ENCODE measurements at places on chromosomes 16 and 17.
A peak's percentile ranks its signal among the peaks of the same experiment; 100 is the strongest.

GRCh38 chr17:61412143-61412859 is 12.7 kb downstream of the TBX2 start:
- DNase-seq: peak; percentile 69

- DNase-seq: no peak
Measured at GRCh38 chr17:57890857-57891232, 41.0 kb upstream of the MRPS23 start.

GRCh38 chr17:37701496-37701898 is 43.4 kb downstream of the HNF1B start:
- no peak for DNase-seq

DNA sequence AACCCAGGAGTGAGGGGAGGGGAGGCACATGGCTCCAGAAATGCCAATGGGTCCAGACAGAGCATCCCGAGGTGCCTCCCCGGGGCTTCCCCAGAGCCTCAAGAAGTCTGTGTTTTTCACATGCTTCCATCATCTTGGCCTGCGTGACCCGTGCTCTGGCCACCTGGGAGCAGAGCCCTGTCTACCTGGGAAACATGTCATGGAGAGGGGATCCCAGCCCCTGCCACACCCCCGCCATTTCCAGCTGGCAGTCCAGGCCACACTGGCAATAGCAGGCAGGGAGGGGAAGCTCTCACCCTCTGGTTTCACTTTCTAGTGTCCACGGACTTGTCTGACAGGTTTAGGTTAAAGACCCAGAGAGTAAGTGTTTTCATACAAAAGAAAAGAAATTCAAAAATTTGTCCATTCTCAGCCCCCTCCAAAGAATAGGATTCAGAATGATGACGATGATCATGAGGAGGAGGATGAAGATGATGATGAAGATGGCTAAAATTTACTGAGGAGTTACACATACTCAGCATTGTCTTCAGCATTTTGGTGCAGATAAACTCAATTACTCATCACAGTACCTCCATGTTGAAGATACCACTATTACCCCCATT is 9.0 kb downstream of the SMIM5 start:
- no peak for DNase-seq

DNA sequence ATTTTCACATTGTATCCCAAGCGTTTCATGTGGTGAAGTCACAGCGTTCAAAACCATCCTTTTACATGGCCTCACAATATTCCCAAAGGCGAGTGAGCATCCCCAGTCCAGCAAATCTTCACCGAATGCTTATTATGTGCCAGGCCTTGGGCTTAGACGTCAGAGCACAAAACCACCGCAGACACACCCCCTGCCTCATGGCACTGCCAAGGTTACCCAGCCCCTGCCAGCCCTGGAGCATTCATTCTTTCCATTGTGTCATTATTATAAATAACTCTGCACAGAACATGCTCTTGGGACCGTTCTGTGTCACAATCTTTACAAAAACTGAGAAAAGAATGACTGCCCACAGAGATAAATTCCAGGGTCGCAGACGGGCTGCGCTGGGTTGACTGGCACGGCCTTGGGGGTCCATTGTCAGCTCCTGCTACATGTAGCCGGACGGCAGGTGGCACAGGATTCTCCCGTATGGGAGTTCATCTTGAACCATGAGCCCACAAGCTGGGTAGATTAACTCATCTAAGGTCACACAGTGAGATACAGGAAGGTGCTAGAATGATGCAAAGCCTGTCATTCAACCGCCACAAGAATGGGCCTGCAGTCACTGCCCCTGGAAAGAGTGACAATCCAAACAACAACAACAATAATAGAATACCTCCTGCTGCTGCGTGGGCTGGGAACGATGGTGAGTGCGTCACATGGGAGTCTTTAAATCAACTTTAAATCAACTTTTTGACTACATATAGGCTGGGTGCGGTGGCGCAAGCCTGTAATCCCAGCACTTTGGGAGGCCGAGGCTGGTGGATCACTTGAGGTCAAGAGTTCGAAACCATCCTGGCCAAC is 4.5 kb upstream of the NECAB2 start:
- no peak for DNase-seq

GRCh38 chr17:41223821-41224220 is 2.6 kb upstream of the KRTAP9-2 start:
- DNase-seq: no peak

DNA sequence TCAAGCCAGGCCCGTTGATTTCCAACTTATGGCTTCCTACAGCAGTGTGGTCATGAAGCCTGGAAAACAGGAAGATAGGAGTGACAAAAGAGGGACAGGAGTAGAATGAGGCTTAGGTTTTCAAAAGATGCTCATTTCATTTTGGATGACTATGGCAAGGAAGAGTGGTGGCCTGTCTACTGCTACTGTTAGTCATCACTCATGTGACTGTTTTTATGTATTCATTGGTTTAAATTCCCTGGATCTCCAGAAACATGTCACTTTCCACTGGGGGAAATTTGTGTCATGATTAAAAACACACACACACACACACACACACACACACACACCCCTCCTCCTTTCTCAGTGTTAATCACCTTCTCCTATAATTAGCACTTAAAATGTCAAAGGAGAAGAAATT is 1.1 kb upstream of the CYLD start:
- no peak for DNase-seq

DNA sequence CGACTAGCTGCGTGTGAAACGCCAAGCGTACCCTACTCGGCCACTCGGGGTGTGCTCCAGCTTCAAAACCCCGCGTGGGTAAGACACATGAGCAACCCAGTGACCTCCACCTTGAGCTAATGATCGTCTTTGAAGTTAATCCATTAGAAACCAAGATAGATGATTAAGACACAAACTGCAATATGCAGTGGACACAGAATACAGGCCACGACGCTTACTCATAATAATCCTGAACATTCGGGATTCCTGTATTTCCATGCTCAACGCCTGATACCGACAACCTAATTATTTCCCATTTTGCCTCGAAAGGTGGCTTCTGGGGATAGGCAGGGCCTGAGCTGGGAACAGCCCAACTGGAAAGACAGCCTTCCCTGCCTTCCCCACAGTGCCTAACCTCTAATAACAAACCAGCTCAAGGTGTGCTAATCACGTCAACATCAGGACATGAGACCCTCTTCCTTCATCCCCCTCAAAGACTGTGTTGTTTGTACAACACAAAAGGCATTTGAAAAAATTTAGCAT is 504 bp upstream of the COPRS start:
- peak; percentile 27 for DNase-seq

DNA sequence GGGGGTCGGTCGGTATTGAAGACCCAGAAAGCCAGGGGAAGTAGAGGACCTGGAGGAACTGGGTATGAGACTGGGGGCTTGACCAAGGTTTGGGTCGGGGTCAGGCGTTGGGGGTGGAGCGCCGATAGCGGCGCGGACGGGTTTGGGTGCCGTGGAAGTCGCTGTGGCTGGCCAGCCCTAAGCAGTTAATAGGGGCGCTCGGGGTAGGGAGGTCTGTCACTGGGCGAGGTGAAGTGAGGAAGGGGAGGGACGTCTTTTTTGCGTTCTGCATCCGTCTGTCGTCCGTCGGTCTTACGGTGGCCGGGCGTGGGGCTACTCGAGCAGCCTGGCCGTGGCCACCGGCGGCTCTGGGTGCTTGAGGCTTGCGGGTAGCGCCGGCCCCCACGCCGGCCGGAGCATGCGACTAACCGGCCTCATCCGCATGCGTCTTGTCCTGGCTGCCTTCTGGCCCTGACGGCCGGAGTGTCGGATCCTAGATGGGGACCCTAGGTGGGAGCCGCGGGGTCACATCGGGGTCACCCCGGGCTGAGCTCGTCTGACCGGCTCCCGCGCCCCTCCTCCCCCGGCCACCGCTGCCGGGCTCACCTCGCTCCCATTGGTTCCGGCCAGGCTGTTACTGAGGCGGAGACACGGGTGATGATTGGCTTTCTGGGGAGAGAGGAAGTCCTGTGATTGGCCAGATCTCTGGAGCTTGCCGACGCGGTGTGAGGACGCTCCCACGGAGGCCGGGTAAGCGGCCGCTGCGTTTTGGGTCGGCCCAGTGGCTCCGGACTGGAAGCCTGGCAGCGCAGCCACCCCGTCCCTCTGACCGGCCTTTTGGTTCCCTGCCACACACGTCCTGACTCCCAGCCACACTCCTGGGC is 10.3 kb upstream of the TMEM88 start:
- peak; percentile 95 for DNase-seq

GRCh38 chr17:5418858-5419355 is 555 bp downstream of the NUP88 start:
- DNase-seq: peak; percentile 61

GRCh38 chr16:14476183-14476582 is 153.9 kb downstream of the PARN start:
- no peak for DNase-seq

DNA sequence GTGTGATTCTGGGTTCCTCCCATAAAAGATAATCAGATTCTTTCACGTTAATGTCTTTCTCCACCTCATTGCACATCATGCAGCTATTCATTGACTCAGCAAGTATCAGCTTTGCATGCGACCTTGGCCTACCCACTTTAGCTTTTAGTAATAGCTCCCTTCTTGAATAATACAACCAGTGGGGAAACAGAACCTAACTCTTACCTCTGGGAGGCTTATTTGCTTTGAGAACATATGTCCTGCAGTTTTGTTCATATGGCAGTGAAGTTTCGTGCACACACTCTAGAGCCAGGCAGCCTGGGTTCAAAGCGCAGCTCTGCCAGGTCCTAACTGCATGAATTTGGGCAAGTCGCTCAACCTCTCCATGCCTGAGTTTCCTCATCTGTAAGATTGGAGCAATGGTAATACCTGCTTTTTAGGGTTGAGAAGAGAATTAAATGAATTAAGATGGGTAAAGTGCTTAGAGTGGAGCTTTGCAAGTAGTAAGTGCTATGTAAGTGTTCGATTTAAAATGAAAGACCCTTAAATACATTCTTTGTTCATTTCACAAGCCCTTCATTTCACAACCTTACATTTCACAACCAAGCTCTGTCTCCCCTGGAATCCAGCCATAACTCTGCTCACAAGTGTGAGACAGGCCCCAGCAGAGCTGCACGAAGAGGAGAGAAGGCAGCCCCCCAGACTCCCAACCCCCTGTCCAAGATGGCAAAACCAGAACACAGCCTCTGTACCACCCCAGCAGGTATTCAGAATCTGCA is 29.3 kb downstream of the MAPT start:
- DNase-seq: no peak

DNA sequence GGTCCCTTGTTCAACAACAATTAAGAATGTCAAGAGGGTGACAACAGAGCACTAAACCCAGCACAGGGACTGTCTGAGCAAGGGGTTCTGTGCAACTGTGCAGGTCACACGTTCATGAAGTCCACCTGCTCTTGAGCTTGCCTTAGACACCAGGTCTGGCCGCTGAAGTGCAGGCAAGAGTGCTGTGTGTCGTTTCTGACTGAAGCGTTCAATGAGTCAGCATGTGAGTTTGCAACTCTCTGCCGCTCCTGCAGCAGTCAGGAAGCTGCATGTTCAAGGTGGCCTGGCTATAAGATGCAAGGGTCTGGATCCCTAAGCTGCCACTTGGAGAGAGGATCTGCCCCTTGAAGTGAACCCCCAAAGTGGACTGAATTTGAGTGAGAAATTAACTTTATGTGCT is 332.7 kb upstream of the HSBP1 start:
- no peak for DNase-seq

DNA sequence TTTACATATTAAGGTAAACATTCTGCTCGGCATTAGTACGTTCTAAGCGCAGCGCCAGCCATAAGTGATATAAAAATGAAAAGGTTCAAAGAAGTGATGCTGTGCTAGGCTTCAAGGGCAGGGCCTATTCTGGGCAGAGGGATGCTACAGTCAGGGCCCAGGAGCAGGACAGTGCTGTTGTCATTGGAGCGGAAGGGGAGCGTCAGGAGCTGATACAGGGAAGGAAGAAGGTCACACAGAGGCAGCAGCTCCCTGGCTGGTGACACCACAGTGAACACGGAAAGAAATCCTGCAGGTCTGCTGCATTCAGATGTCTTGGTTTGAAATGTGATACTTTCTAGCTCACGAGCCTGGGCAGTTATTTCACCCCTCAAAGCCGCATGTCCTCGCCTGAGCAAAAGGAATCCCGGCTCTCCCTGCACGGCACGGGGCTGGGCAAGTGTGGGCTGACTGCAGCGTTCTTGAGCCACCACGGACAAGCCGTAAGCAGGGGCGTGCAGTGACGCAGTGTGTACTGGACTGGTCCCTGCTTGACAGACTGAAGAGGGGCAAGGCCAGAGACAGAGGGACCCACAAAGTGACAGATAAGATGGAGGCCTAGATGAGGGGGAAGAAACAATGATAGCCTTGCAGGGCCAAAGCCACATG is 41.1 kb downstream of the ZCCHC14 start:
- DNase-seq: no peak

DNA sequence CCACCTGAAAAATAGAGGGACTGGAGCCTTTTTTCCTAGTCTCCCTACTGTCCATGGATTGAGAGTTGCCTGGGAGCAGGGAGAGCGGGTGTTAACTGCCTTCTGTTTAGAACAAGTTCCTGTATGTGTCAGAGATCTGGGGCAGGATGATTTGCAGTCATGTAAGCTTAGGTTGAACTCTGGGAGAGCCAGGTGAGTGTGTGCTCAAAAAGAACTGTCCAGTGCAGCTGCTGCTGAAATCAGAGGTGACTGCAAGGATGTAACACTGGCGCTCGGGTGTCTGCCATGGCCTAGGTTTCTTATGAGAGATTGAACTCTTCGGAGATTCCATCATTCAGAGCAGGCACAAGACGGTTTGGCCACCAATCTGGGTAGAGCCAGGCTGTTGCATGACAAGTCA is 432.5 kb downstream of the CDH13 start:
- no peak for DNase-seq

DNA sequence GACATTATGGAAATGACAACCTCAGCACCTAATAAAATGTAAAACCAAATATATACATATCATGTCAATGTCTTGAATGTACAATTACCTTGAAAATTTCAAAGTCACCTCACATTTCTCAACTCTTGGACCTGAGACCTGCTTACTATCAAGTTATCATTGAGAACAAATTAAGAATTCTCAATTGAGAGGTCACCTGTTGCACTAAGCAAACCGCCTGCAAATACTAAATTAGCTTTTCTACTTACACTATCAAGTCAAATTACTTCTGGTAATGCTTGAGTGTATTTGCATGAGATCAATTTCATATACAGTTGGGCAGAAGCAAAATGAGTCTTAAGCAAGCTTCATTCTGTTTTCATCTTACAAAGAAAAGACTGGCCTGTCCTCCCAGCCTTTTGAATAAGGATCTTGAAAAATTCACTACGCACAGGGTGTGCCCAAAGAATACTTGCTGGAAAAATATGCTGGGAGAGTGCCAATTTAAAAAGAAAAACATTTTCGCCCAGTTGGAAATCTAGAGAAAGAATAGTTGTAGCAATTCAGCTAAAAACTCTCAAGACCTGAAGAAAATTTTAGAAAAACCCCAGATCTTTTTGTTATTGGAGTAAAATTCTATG is 35.7 kb downstream of the KANSL1 start:
- DNase-seq: no peak
